ENCODE measurements at places on chromosomes 16 and 17. TPM values are rescaled to one million over a fixed set of nuclear protein-coding genes. Genes with fewer than 3 reads are reported as not detected.

DNA sequence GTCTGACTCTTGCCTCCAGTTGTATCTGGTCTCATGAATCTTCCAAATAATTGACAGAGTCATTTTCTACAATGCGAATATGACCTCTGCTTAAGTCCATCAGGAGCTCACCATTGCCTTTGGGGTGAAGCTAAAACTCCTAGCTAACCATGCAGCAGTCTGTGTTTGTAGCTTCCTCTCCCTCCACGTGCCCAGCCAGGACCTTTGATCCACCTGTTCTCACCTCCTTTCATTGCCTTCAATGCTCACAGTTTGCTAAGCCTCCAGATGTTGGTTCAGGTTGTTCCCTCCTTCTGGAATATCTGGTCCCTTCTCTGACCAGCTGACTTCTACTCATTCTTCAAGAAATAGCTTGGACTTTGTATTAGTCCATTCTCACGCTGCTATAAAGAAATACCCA lies 23.0 kb downstream of the BMERB1 start:
- H3K4me3 ChIP-seq: no peak overlapping the region
- H3K27ac ChIP-seq: no peak overlapping the region
- no peaks in the 10 kb centered on the region for H3K36me3 ChIP-seq

GRCh38 chr16:57132470-57132869 lies 40.1 kb downstream of the CPNE2 start:
- no peak for DNase-seq
- H3K36me3 ChIP-seq: no peaks in the 10 kb centered on the region
- no peak overlapping the region for H3K4me3 ChIP-seq
- H3K27me3 ChIP-seq: no peaks in the 10 kb centered on the region
- no peak overlapping the region for H3K27ac ChIP-seq

- peak; percentile 93 for DNase-seq
- no peaks in the 10 kb centered on the region for H3K27me3 ChIP-seq
- no peaks in the 10 kb centered on the region for H3K36me3 ChIP-seq
- H3K4me3 ChIP-seq: no peak overlapping the region
- peaks cover 18% of the 10 kb centered on the region for H3K4me1 ChIP-seq
Observed at GRCh38 chr16:11639925-11640899, 28.0 kb upstream of the SNN start.

DNA sequence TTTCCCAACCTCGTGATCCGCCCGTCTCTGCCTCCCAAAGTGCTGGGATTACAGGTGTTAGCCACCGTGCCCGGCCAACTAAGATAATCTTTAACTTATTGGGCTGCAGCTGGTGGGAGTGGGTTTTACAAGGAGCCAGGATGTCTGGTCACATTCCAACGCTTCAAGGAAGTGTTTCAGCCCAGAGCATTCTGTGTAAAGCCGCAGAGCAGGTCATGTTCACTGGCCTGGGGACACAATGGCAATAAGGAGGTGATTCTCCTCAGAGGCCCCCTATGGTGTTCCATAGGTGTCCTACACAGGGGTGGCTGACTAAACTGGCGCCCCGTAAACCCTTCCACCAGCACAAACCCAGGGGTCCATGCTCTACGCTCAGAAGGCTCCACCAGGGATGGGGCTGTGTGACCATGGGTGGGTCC lies 1.2 kb downstream of the QPRT start:
- H3K36me3 ChIP-seq: no peaks in the 10 kb centered on the region
- no peak overlapping the region for H3K27ac ChIP-seq
- H3K4me1 ChIP-seq: no peaks in the 10 kb centered on the region
- peak overlapping the region; percentile 32 for H3K4me3 ChIP-seq
- no peak for DNase-seq

- no peak for DNase-seq
- H3K27me3 ChIP-seq: no peaks in the 10 kb centered on the region
- H3K4me1 ChIP-seq: peaks cover 4% of the 10 kb centered on the region
- no peaks in the 10 kb centered on the region for H3K36me3 ChIP-seq
- no peak overlapping the region for H3K4me3 ChIP-seq
Observed at GRCh38 chr16:81940781-81941560, 70.3 kb downstream of the SDR42E1 start.

DNA sequence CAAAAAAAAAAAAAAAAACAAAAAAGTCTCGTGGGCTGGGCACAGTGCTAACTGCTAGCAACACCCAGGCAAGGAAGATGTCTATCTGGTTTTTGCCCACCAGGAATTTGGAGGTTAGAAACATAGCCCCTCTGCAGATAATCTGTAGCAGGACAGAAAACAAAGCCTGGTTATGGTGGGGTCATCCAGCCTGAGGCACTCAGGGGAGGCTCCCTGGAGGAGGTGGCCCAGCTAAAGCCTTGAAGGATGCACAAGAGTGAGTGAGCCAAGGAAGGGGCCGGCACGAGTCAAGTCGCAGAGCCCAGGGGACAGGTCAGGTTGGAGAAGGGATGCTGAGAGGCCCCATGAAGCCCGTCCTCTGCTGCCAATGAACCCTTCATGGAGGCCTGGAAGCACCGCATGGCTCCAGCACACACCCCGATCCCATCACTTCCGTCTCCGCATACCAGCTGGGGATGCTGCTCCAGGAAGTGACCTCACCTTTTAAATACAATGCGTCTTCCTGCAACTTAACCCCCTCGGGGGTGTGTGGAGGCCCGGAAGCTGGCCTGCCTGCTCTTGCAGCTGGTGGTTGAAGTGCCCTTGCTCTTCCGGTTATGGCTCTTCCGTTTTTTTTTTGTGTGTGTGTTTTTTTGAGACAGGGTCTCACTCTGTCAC lies 86.5 kb downstream of the ENGASE start:
- no peak overlapping the region for H3K4me3 ChIP-seq
- H3K27me3 ChIP-seq: no peaks in the 10 kb centered on the region
- no peak for DNase-seq
- H3K36me3 ChIP-seq: no peaks in the 10 kb centered on the region
- no peak overlapping the region for H3K27ac ChIP-seq

The PPY gene
- not detected for total RNA-seq

The OR3A2 gene
- not detected for total RNA-seq

DNA sequence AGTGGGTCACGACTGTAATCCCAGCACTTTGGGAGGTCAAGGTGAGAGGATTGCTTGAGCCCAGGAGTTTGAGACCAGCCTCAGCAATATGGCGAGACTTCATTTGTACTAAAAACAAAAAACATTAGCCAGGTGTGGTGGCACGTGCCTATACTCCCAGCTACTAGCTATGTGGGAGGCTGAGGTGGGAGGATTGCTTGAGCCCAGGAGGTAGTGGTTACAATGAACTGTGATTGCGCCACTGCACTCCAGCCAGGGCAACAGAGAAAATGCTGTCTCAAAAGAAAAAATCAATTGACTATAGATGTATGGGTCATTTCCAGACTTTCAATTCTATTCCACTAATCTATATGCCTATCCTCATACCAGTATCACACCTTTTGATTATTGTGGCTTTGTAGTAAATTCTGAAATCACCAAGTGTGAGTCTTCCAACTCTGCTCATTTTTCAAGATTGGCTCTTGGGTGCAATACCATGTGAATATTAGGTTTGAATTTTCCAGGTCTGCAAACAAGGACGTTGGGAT lies 27.2 kb upstream of the CEP20 start:
- H3K27me3 ChIP-seq: no peaks in the 10 kb centered on the region
- no peak overlapping the region for H3K27ac ChIP-seq
- DNase-seq: no peak
- H3K36me3 ChIP-seq: no peaks in the 10 kb centered on the region
- no peak overlapping the region for H3K4me3 ChIP-seq

DNA sequence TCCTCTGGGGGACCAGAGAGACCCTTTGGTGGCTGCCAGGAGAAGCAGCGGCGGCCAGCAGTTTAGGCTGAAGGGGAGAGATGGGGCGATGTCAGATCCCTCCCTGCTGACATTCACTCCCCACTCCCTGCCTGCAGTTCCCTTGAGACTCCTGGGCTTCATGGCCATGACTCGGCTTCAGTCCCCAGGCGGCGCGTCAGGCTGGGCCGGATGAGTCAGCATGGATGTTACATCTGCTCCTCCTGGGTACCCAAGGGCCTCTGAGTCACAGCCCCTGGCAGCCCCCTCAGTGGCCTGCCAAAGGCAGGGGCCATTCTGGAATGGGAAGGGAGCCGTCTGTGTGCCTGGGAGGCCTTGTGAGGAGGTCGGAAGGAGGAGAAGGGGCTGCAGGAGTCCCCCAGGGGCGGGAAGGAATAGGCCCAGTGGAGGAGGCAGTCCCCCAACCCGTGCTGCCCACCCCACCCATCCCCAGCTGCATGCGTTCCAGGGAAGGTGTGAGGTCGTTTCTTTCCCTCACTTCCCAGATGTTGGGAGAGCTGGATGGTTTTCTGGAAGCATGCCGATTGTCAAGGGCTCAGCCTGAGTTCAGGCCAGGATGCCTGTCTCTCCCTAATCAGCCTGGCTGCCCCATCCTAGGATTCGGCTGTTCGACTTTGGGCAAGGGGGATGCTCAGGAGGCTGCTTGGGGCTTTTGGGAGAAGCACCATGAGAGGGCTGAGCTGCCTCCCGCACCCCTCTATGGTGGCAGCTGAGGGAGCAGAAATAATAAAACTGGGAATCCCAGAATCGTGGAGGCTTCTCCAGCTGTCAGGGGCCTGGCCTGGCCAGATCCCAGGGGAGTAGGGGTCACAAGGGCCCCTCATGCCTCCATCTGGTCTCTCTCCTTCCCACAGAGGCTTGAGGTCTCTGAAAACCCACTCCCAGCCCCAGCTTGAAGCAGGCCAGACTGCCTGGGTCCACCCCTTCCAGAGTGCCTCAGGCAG lies 9.7 kb downstream of the RHBDL3 start:
- no peak for DNase-seq
- no peaks in the 10 kb centered on the region for H3K4me1 ChIP-seq
- no peak overlapping the region for H3K27ac ChIP-seq

DNA sequence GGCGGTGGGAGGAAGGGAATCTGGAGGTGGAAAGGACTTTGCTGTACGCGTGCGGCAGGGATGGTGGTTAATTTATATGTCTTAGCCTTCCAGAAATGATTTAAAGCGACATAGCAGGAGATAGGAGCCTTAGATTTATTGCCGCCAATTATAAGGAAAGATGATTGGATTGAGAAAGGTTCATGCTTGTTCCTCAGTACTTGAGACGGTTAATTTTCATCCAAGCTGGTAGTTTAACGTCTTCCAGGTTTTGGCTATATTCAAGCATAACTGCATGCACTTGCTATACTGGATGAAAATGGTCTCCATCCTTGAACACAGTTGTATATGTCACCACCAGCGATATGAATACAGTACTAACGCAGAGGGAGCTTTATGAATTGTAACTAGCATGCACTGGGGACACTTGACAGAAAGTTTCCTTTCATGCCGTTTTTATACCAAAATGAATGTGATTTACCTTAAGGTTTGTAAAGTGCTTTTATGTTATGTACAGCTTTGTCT lies 610 bp upstream of the PEX12 start:
- peak overlapping the region; percentile 80 for H3K4me3 ChIP-seq
- H3K27me3 ChIP-seq: no peaks in the 10 kb centered on the region
- no peak for DNase-seq
- peaks cover 14% of the 10 kb centered on the region for H3K4me1 ChIP-seq
- H3K27ac ChIP-seq: peak overlapping the region; percentile 92
- peaks cover 20% of the 10 kb centered on the region for H3K36me3 ChIP-seq

The PRAC1 gene
- total RNA-seq: 13.5 TPM

The MEAK7 gene
- 13.7 TPM for total RNA-seq

The PIMREG gene
- not detected for total RNA-seq

- H3K4me1 ChIP-seq: peaks cover 4% of the 10 kb centered on the region
- no peak overlapping the region for H3K4me3 ChIP-seq
- no peak overlapping the region for H3K27ac ChIP-seq
- no peak for DNase-seq
- H3K36me3 ChIP-seq: no peaks in the 10 kb centered on the region
Observed at GRCh38 chr16:77643176-77643575, 79.1 kb upstream of the NUDT7 start.

- no peaks in the 10 kb centered on the region for H3K27me3 ChIP-seq
- peaks cover 33% of the 10 kb centered on the region for H3K36me3 ChIP-seq
- no peak overlapping the region for H3K4me3 ChIP-seq
- H3K27ac ChIP-seq: peak overlapping the region; percentile 54
Observed at GRCh38 chr16:85781695-85782370, 17.5 kb downstream of the EMC8 start.

DNA sequence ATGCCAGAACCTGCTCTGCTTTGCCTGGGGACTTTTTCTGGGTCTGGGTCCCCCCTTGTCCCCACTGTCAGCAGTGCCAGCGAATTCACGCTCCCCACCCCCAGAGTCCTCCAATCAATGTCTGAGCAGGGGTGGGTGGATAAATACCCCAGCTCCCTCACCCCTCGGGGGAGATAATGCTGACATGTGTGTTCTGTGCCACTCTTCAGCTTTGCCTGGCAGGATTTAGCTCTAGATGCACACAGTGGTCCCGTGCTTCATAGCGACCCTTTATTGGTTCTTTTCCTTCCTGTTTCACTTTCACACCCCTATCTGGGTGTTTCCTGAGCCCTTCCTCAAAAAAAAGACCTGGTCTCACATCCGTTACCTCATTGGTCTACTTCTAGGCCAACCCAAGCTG lies 277.0 kb downstream of the NPIPA8 start:
- no peaks in the 10 kb centered on the region for H3K36me3 ChIP-seq
- no peak overlapping the region for H3K4me3 ChIP-seq
- DNase-seq: no peak
- peaks cover 14% of the 10 kb centered on the region for H3K27me3 ChIP-seq

The SCO1 gene
- total RNA-seq: 22.0 TPM

DNA sequence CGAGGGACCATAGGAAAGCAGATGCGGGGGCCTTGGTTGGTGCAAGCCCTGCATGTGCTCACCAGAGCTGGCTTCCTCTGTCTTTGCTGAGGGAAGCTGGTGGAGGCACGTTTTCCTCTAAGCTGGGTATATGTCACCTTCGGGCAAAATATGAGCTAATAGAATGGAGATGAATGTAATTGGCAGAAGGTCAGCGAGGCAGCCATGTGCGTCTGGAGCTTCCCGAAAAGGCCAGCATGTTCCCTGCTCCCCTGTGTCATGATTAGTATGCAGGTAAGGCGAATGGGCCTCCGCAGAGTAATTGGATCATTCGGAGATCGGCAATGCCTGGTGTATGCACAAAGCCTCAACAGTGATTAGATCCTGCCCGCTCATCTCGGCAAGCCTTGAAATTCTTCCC lies 806.2 kb upstream of the EEF2KMT start:
- H3K27ac ChIP-seq: no peak overlapping the region
- DNase-seq: no peak

GRCh38 chr16:67951485-67951884 lies 7.6 kb upstream of the LCAT start:
- peaks cover 61% of the 10 kb centered on the region for H3K36me3 ChIP-seq
- H3K4me3 ChIP-seq: no peak overlapping the region
- H3K27me3 ChIP-seq: no peaks in the 10 kb centered on the region
- peak overlapping the region; percentile 24 for H3K27ac ChIP-seq
- peak; percentile 84 for DNase-seq

The SYNGR3 gene
- 5.5 TPM for total RNA-seq

- H3K4me1 ChIP-seq: no peaks in the 10 kb centered on the region
- no peak overlapping the region for H3K27ac ChIP-seq
- H3K4me3 ChIP-seq: no peak overlapping the region
- no peaks in the 10 kb centered on the region for H3K27me3 ChIP-seq
- DNase-seq: no peak
Observed at GRCh38 chr17:36507266-36507665, 20.8 kb downstream of the ZNHIT3 start.

All from sigmoid colon (tissue), 7 donors.